ENCODE measurements at places on chromosomes 4 and X. TPM values are rescaled to one million over a fixed set of nuclear protein-coding genes. Genes with fewer than 3 reads are reported as not detected.
A peak's percentile ranks its signal among the peaks of the same experiment; 100 is the strongest.

DNA sequence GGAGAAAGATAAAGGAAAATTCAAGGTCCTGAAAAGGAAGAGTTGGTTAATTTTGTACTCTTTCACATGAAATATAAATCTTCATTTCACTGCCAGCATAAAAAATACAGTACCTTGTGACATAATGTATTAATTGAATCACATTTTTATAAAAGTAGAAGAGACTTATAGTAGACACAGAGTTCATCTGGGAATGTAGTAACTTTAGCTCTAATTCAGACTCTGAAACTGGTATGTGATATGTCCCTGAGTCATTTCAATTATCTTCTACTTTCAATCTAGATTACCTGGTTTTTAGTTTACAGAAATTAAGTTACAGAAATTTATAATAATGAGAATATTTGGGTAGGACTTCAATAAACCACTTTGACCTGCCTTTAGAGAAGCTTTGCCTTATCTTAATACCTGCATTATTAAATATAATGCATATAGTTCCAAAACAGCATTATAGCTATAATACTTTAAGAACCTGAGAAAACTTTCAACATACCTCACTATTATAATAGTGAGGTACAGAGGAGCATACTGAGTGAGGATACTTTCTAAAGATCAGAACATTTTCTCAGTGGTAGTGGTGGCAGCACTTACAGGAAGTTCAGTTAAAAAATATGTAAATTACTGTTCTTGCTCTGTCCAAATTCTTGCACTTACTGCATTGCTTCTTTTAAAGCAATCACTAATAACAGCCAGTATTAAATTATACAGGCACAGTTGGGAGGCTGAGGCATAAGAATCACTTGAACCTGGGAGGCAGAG lies 11.2 kb downstream of the NEK1 start:
- H3K27me3 ChIP-seq: no peaks in the 10 kb centered on the region
- no peak for DNase-seq
- H3K4me1 ChIP-seq: no peaks in the 10 kb centered on the region
- no peak overlapping the region for H3K4me3 ChIP-seq

The TMEM47 gene
- total RNA-seq: 134 TPM

The ITIH6 gene
- total RNA-seq: not detected

DNA sequence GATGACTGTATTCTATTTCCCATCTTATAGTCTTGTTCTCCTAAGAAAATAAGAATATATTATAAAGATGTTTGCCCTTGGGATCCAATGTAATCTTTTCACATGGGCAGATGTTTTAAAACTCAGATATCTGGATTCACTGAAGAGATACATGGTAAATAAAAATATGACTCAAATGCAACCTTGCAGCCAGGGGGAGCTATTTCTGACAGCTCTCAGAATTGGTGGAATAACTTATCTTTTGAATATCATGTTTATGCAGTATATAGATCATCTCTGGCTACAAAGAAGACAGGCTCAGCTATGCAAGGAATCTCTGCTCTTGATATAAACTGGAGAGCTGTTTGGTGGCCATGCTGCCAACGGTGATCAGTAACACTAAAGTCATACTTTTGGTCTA lies 274.7 kb downstream of the GLUD2 start:
- no peaks in the 10 kb centered on the region for H3K36me3 ChIP-seq
- no peaks in the 10 kb centered on the region for H3K27me3 ChIP-seq
- DNase-seq: no peak
- H3K4me1 ChIP-seq: no peaks in the 10 kb centered on the region
- H3K4me3 ChIP-seq: no peak overlapping the region

DNA sequence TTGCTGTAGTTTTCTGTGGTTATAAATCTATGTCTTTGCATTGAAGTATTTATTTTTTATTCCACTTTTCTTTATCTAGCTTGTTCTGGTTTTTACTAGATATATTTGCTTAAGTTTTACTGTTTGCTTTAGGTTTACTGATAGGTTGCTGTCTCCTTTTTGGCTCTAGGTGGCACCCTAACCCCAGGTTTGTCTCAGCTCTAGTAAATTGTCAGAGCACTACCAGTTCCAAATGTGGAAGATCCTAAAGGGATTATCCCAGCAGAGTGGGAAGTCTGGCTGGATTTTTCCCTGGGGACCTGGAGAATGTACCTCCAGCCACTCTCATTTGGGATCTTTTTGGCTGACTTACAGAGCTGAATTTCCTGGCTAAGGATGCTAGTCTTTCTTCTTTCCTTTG lies 106.1 kb downstream of the PBDC1 start:
- no peaks in the 10 kb centered on the region for H3K36me3 ChIP-seq
- H3K4me3 ChIP-seq: no peak overlapping the region
- no peaks in the 10 kb centered on the region for H3K4me1 ChIP-seq
- H3K27me3 ChIP-seq: no peaks in the 10 kb centered on the region

- H3K36me3 ChIP-seq: no peaks in the 10 kb centered on the region
- H3K27ac ChIP-seq: no peak overlapping the region
- no peak overlapping the region for H3K4me3 ChIP-seq
- H3K4me1 ChIP-seq: peaks cover 2% of the 10 kb centered on the region
- DNase-seq: no peak
Measured at GRCh38 chr4:37765741-37766140, 60.7 kb upstream of the PGM2 start.

The COL25A1 gene
- total RNA-seq: under 0.01 TPM

DNA sequence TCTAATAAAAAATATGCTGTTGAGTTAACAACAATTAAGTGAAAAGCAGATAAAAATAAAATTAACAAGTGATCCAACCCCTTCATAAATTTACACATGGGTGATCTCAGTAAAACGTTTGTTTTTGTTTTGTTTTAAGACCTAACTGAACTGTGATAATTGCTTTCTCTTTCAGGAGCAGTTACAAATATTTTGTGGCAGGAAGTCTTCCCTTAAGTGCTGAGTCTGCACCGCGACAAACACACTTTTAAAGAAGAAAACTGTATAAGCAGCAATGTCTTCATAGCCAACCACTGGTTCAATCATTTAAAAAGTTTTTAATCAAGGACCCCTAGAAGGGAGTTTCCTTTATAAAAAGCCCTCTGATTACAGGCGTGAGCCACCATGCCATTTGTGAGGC lies 53.7 kb upstream of the NFKB1 start:
- H3K27ac ChIP-seq: no peak overlapping the region
- H3K36me3 ChIP-seq: no peaks in the 10 kb centered on the region
- H3K4me3 ChIP-seq: no peak overlapping the region
- no peak for DNase-seq

- no peak for DNase-seq
- H3K27me3 ChIP-seq: peaks cover 22% of the 10 kb centered on the region
- no peak overlapping the region for H3K4me3 ChIP-seq
- H3K4me1 ChIP-seq: no peaks in the 10 kb centered on the region
- H3K27ac ChIP-seq: no peak overlapping the region
- no peaks in the 10 kb centered on the region for H3K36me3 ChIP-seq
Measured at GRCh38 chrX:115939070-115939469, 231.5 kb upstream of the AGTR2 start.

GRCh38 chr4:17708992-17709762 lies 72.2 kb downstream of the FAM184B start:
- H3K4me3 ChIP-seq: no peak overlapping the region
- H3K27ac ChIP-seq: no peak overlapping the region
- no peaks in the 10 kb centered on the region for H3K4me1 ChIP-seq

DNA sequence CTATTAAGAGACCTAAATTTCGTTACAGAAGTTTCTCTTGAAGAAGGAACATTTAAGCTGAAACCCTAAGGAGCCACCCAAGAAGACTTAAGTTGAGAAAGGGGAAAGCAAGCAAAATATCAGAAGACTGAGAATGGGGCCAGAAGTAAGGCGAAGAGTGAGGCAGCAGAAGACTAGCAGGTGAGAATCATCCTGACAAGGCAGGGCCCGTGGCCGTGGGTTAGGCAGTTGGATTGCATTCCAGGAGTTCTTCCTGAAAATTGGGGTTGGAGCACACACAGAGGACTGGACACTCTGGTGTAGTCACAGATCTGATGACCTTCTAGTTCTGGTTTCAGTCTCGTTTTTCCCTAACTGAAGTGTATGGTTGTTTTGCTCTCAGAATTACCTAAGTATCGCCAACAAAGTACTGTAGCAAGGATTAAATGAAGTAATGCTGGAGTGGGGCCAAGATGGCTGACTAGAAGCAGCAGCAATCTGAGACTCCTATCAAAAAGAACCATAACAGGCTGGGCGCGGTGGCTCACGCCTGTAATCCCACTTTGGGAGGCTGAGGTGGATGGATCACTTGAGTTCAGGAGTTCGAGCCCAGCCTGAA lies 94.4 kb upstream of the GUCY1A1 start:
- no peak overlapping the region for H3K4me3 ChIP-seq
- H3K4me1 ChIP-seq: no peaks in the 10 kb centered on the region
- no peaks in the 10 kb centered on the region for H3K27me3 ChIP-seq
- H3K36me3 ChIP-seq: no peaks in the 10 kb centered on the region
- peak; percentile 17 for DNase-seq
- no peak overlapping the region for H3K27ac ChIP-seq

The STK26 gene
- 0.28 TPM for total RNA-seq

The NDNF gene
- under 0.01 TPM for total RNA-seq

DNA sequence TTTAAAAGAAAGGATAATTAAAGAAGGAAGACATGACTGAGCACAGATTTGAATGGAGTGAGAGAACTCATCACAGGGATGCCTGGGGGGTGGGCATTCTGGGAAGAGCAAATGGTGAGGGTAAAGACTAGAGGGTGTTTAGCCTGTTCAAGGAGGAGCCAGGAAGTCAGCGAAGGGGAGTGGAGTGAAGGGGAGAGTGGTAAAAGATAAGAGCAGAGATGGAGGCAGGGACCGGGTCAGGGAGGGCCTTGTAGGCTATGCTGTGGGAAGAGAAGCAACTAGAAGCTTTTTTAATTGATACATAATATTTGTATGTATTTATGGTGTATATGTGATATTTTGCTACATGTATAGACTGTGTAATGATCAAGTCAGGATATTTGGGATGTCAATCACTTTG lies 2.2 kb upstream of the VGLL1 start:
- no peak overlapping the region for H3K4me3 ChIP-seq
- no peak for DNase-seq
- no peaks in the 10 kb centered on the region for H3K4me1 ChIP-seq
- H3K36me3 ChIP-seq: no peaks in the 10 kb centered on the region
- peaks cover 2% of the 10 kb centered on the region for H3K27me3 ChIP-seq
- no peak overlapping the region for H3K27ac ChIP-seq

DNA sequence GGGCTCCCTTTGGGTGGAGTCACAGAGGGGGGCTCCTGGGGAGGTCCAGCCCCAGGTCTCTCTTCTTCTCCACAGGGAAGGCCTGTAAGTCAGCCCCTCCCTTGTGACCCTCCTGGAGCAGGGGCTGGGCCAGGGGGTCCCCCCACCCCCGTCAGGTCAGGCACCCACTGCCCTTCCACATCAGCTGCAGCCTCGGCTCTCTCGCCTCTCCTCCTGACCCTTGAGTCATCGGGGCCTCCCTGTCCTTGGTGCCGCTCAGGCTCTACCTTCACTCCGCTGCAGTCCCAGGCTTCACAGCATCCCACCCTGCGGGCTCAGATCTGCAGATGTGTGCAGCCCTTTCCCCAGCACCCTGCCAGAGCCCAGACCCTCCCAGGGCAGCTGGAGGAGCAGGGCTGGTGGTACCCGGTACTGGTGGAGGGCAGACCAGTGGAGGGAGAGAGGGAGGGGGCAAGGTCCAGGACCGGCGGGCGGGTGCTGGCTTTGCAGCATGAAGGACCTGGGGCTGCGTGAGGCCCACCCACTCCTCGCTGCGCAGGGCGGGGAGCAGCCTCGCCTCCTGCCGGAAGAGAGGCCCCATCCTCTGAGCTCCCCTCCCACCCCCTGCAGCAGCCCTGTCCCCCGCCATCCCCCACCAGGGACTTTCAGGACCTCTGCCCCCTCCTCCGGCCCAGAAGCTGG lies 117.1 kb downstream of the FAM53A start:
- DNase-seq: no peak
- H3K4me3 ChIP-seq: no peak overlapping the region
- H3K27me3 ChIP-seq: peaks cover 31% of the 10 kb centered on the region
- no peak overlapping the region for H3K27ac ChIP-seq
- no peaks in the 10 kb centered on the region for H3K36me3 ChIP-seq

The P2RY4 gene
- not detected for total RNA-seq

DNA sequence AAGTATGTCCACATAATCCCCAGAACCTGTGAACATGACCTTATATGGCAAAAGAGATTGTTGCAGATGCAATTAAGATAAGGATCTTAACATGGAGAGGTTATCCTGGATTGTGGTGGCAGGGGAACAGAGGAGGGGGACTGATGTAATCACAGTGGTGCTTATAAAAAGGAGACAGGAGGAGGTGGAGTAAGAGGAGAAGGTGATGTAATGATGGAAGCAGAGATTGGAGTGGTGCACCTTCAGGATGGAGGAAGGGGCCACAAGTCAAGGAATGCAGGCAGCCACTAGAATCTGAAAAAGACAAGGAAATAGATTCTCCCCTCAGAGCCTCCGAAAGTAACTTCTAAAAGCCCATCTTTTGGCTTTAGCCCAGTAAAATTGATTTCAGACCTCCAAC lies 388.4 kb downstream of the BCOR start:
- H3K4me3 ChIP-seq: no peak overlapping the region
- no peak overlapping the region for H3K27ac ChIP-seq
- H3K4me1 ChIP-seq: no peaks in the 10 kb centered on the region
- peaks cover 22% of the 10 kb centered on the region for H3K27me3 ChIP-seq
- no peak for DNase-seq

- no peak overlapping the region for H3K27ac ChIP-seq
- H3K36me3 ChIP-seq: no peaks in the 10 kb centered on the region
- peaks cover 1% of the 10 kb centered on the region for H3K27me3 ChIP-seq
- H3K4me3 ChIP-seq: no peak overlapping the region
- no peak for DNase-seq
Measured at GRCh38 chrX:101749436-101749835, 89.8 kb upstream of the ARMCX2 start.

- H3K27ac ChIP-seq: no peak overlapping the region
- H3K36me3 ChIP-seq: peaks cover 16% of the 10 kb centered on the region
- peaks cover 2% of the 10 kb centered on the region for H3K4me1 ChIP-seq
- no peaks in the 10 kb centered on the region for H3K27me3 ChIP-seq
Measured at GRCh38 chrX:41336447-41336846, 2.5 kb downstream of the DDX3X start.

- H3K27ac ChIP-seq: no peak overlapping the region
- DNase-seq: no peak
- H3K4me3 ChIP-seq: no peak overlapping the region
- H3K27me3 ChIP-seq: no peaks in the 10 kb centered on the region
- no peaks in the 10 kb centered on the region for H3K36me3 ChIP-seq
Measured at GRCh38 chr4:89616382-89616781, 220.6 kb downstream of the SNCA start.

The SATL1 gene
- total RNA-seq: not detected

- no peaks in the 10 kb centered on the region for H3K36me3 ChIP-seq
- no peak overlapping the region for H3K4me3 ChIP-seq
- H3K27me3 ChIP-seq: peaks cover 9% of the 10 kb centered on the region
- DNase-seq: no peak
- H3K27ac ChIP-seq: no peak overlapping the region
- 0 out of 2 replicates have a peak, but pooled peaks cover 1% of the 10 kb centered on the region for H3K4me1 ChIP-seq
Measured at GRCh38 chrX:107673933-107674479, 45.7 kb downstream of the PRPS1 start.

- H3K27ac ChIP-seq: no peak overlapping the region
- no peak for DNase-seq
- no peak overlapping the region for H3K4me3 ChIP-seq
- peaks cover 2% of the 10 kb centered on the region for H3K27me3 ChIP-seq
- H3K36me3 ChIP-seq: peaks cover 2% of the 10 kb centered on the region
Measured at GRCh38 chrX:20147561-20147960, 5.9 kb upstream of the EIF1AX start.
